ENCODE measurements at places on chromosomes 3 and 15. TPM values are rescaled to one million over a fixed set of nuclear protein-coding genes. Genes with fewer than 3 reads are reported as not detected.

DNA sequence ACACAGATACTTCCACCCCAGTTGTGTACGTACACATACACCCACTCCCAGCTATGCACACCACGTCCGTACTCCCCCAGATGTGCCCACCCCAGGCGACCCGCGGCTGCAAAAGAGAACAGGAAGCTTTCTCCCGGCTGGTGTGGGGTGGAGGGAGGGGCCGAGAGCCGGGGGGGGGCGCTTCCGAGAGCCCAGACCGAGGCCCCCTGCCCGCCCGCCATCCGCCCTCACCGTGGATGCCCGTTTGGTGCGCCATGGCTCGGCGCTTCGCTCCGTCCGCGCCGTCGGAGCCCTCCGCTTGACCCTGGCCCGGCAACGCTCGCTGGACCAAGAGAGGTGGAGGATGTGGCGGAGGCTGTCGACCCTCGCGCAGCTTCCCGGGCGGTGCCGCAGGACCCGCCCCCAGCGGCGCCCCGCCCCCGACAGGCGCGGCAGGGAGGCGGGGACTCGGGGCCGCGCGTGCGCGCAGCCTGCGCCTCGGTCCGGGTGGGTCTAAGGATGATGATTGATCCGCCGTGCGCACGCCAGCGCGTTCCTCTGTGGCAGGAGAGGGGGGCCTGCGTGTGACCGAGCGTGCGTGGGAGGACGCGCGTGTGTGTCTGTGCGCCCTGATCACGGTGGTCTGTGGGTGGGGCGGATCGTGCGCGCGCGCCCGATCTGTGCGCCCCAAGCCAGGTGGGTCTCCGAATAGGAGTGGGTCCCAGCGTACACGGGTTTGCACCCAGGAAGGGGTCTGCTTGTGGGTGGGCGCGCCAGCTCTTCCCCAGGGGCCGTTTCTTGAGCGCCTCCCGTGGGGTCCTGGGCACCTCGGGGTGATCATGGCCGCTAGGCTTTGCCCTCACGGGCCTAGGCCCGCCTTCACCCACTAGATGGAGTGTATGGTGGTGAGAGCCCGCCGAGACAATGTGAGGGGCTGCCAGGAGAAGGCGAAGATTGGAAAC lies at the start of gene TWF2:
Gene TWF2, minus strand, starts transcription at position 398 of the 941 bp plus-strand sequence. Its CDS starts 142 bp downstream, at position 256.
- H3K4me3 ChIP-seq = peak within 1 kb of the TSS; percentile 99
- H3K36me3 ChIP-seq = peaks cover 33% of the 10 kb centered on the region
- H3K27ac ChIP-seq = peak within 1 kb of the TSS; percentile 97
- no peaks in the 10 kb centered on the region for H3K27me3 ChIP-seq
- peak; percentile 90 for DNase-seq
- peaks cover 70% of the 10 kb centered on the region for H3K4me1 ChIP-seq

DNA sequence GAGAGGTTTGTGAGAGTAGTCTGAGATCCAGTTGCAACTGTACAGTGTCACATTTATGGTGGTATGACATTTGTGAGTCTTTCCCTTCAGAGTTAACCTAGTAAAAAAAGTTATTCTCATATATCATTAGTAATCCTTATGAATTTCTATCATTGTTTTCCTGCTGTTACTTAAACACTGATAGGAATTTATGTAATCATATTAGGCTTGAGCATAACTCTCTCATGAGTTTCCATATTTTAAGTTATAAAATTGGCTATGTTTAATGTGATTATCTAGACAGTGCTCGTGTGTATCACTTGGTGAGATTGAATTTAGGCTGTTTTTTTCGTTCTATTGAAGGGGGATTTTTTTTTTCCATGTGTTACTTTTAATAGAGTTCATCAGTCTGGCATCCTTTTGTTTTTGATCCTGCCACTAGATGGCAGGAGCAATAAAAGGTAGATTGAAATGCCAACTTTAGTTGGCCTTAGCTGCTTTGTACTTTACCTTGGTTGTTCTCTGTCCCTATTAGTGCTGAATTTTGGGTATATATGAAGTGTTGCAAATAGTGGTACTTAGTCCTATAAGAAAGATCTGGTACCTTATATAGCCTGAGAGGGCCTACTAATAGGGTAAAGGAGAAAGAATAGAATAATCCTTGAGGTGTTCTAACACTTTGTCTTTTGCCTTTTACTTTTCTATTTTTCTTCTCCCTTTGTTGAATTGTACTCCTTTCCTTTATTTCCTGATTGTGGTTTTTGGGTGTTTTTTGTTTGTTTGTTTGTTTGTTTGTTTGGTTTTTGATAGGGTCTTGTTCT lies 17.9 kb downstream of the STT3B start:
- no peak overlapping the region for H3K4me3 ChIP-seq
- no peaks in the 10 kb centered on the region for H3K27me3 ChIP-seq
- H3K36me3 ChIP-seq = peaks cover 2% of the 10 kb centered on the region
- H3K27ac ChIP-seq = peak overlapping the region; percentile 33

- DNase-seq = no peak
- no peak overlapping the region for H3K4me3 ChIP-seq
- no peak overlapping the region for H3K27ac ChIP-seq
- H3K4me1 ChIP-seq = peaks cover 3% of the 10 kb centered on the region
Observed at GRCh38 chr15:82545478-82545877, 5.2 kb upstream of the RPS17 start.

- H3K4me3 ChIP-seq = no peak overlapping the region
- H3K36me3 ChIP-seq = no peaks in the 10 kb centered on the region
- no peaks in the 10 kb centered on the region for H3K27me3 ChIP-seq
Observed at GRCh38 chr3:22819209-22819608, 383.9 kb upstream of the UBE2E2 start.

GRCh38 chr3:128170866-128171516 lies 17.7 kb downstream of the EEFSEC start:
- no peak overlapping the region for H3K4me3 ChIP-seq
- peak; percentile 21 for DNase-seq
- no peak overlapping the region for H3K27ac ChIP-seq
- H3K27me3 ChIP-seq = no peaks in the 10 kb centered on the region

DNA sequence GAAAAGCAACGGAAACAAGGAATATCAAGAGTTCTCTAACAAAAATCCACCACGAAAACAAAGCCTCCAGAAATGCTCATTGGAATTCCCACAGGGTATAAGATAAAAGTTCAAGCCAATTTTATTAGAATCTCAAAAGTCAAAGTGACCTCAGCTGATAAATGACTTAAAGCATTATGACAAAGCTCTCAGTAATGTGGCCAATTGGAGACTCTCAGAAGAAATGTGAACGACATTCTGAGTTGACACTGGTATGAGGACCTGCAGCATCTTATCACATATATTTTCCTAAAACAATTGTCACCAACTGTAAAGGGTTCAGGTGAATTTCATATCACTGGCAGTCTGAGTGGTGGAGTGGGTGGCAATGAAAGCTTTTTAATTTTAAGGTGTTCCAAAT lies 199.1 kb downstream of the FOXP1 start:
- DNase-seq = no peak
- no peaks in the 10 kb centered on the region for H3K27me3 ChIP-seq
- peaks cover 3% of the 10 kb centered on the region for H3K36me3 ChIP-seq
- peak overlapping the region; percentile 43 for H3K4me3 ChIP-seq
- peaks cover 78% of the 10 kb centered on the region for H3K4me1 ChIP-seq
- peak overlapping the region; percentile 86 for H3K27ac ChIP-seq

- H3K4me3 ChIP-seq = no peak overlapping the region
- no peaks in the 10 kb centered on the region for H3K36me3 ChIP-seq
- H3K4me1 ChIP-seq = no peaks in the 10 kb centered on the region
- no peak overlapping the region for H3K27ac ChIP-seq
Observed at GRCh38 chr3:156252656-156253055, 132.3 kb downstream of the KCNAB1 start.

GRCh38 chr3:18499301-18499700 lies 74.2 kb upstream of the SATB1 start:
- peak overlapping the region; percentile 31 for H3K27ac ChIP-seq
- peaks cover 37% of the 10 kb centered on the region for H3K4me1 ChIP-seq
- H3K27me3 ChIP-seq = no peaks in the 10 kb centered on the region
- DNase-seq = peak; percentile 19
- peaks cover 2% of the 10 kb centered on the region for H3K36me3 ChIP-seq

- no peak overlapping the region for H3K4me3 ChIP-seq
- H3K4me1 ChIP-seq = peaks cover 46% of the 10 kb centered on the region
- H3K27ac ChIP-seq = peak overlapping the region; percentile 80
- H3K36me3 ChIP-seq = peaks cover 6% of the 10 kb centered on the region
Observed at GRCh38 chr3:112390783-112391641, 58.1 kb downstream of the CD200 start.

- H3K27me3 ChIP-seq = peaks cover 3% of the 10 kb centered on the region
- no peak for DNase-seq
- H3K4me1 ChIP-seq = no peaks in the 10 kb centered on the region
- H3K4me3 ChIP-seq = no peak overlapping the region
- no peaks in the 10 kb centered on the region for H3K36me3 ChIP-seq
Observed at GRCh38 chr15:77568014-77568972, 64.4 kb downstream of the LINGO1 start.

The MORC1 gene
- total RNA-seq = not detected

The SLCO2A1 gene
- total RNA-seq = not detected

The ABCF3 gene
- total RNA-seq = 48.7 TPM

The BNC1 gene
- total RNA-seq = not detected

The PLSCR2 gene
- total RNA-seq = not detected

The ZDHHC19 gene
- 0.36 TPM for total RNA-seq

The ZNF80 gene
- 0.31 TPM for total RNA-seq
